ENCODE measurements at places on chromosomes 2 and 18. TPM values are rescaled to one million over a fixed set of nuclear protein-coding genes. Genes with fewer than 3 reads are reported as not detected.

CFAP65 gene
- total RNA-seq = 0.23 TPM

DNA sequence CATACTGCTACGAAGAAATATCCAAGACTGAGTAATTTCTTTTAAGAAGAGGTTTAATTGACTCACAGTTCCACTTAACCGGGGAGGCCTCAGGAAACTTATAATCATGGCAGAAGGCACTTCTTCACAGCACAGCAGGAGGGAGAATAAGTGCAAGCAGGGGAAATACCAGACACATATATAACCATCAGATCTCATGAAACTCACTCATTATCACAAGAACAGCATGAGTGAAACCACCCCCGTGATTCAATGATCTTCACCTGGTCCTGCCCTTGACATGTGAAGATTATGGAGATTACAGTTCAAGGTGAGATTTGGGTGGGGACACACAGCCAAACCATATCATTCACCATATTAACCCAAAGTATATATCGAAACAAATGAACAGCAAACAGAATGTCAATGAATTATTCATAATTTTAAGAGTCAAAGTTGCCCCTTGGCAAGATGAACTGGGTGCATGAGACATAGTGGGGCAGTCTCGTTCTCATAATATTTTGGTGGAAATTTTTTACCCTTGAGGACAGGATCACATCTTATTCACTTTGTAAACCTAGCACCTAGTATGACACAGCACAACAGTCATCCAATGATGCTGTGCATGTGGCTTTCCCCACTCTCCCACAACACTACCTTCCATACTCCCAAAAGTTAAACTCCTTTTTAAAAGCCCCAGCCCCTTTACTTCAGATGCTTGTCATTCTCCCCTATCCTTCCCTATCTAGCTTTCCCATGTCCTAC, 425.3 kb downstream of the ZEB2 start:
- no peak overlapping the region for H3K27ac ChIP-seq
- H3K36me3 ChIP-seq = no peaks in the 10 kb centered on the region
- H3K4me3 ChIP-seq = no peak overlapping the region
- no peak for DNase-seq

RNU2-63P gene
- total RNA-seq = not detected

PSMA8 gene
- not detected for total RNA-seq

DNA sequence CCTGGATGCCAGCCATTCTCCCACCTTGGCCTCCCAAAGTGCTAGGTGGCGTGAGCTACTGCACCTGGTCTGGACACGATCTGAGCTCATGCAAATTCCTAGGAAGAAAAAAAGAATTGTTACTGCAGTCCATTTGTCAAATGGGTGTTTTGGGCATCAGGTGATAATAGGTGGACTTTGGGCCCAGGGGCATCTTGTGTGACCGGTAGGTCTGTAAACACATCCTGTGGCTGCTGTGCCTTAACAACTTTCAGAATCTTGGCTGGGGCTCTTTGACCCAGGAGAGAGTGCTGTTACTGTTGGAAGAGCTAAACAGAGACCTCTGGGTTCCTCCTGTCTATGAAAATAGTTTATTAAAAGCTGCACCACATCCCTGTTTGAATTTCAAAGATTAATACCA, 34.9 kb upstream of the TFCP2L1 start:
- no peak overlapping the region for H3K27ac ChIP-seq
- no peaks in the 10 kb centered on the region for H3K36me3 ChIP-seq
- no peaks in the 10 kb centered on the region for H3K4me1 ChIP-seq

Data from GM23338 (cell line).